Activated T-cell treated with anti-CD3 and anti-CD28 coated beads, Interleukin-2, amount 50 U/mL, for 1 hour (primary cell): ENCODE measurements at places on chromosomes 1 and 21.

DNA sequence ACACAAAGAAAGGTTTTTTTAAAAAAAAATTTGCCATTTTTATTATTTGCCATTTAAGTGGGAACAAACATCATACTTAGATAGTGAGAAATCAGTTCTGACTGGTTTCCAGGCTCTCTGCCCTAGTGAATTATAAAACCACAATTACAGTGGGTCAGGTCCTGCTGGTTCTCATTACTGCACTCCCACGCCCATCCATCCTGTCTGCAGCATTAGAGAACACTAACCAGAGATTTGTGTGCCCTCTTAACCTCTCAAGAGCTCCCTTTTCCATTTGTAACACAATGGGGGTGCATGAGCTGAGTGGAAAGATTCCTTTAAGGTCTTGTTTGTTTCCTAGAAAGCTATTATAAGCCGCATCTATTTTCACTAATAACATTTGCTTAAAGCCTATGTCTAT is 489.3 kb downstream of the AMY1C start:
- no peak for DNase-seq

- no peak for DNase-seq
These were observed 70.4 kb downstream of the AJAP1 start for GRCh38 chr1:4724695-4725250.

- DNase-seq = no peak
These were observed 13.5 kb downstream of the ASAP3 start for GRCh38 chr1:23470282-23471070.

GRCh38 chr1:184160236-184160635 is 108.7 kb downstream of the TSEN15 start:
- no peak for DNase-seq

DNA sequence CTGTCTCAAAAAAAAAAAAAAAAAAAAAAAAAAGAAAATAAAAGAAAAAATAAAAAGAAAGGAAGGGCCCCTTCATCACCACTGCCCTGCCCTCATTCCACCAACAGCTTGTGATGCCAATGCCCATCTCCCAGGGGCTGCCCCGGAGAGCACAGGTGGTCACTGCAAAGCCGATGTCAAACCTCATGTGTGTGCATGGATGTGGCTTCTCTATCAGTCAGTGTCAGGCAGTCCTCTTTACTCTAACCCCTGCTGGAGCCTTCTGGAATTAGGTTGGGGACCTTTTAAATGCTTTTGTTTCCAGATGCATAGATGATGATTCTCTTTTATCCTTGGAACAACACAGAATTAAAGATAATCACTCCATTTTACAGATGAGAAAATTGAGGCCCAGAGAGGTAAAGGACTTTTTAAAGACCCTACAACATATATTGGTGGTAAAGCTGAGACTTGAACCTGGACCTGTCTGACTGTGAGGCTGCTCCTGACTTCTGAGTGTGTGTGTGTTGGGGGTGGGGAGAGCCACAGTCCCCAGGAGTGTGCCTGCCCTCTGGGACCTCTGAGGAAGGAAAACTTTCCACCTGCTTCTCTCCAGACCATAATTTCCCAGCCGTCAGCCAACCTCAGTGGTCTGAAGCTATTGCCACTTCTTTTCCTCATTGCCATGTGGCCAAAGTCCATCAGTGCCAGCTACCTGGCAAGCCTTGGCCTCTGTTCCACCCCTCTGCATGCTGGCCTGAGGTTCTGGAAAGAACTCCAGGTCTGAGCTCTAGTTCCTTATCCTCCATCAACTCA is 3.0 kb upstream of the TMEM54 start:
- no peak for DNase-seq

- no peak for DNase-seq
These were observed 45.2 kb upstream of the CNTN2 start for GRCh38 chr1:204997591-204998355.

DNA sequence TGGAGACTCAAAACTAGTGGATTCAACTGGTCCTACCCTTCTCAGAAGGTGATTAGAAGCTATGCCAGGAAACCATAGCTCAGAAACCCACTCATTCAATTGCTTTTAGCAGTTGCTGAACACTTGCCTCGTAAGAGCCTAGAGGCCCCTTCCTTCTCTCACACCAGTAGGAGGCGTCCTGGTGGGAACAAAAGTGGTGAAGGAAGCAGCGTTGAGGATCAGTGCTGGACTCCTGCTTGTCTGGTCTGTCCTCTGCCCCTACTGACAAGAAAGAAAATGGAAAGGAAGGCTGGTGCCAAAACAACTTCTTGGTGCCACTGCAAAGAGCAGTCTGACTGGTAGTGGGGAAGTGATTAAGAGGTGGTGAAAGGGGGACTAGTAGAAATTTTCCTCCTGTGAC is 269.7 kb downstream of the LMO4 start:
- DNase-seq = no peak
